ENCODE measurements at places on chromosomes 7 and 10.

- DNase-seq = no peak
Measured at GRCh38 chr7:21365866-21366624, 61.8 kb upstream of the SP4 start.

- DNase-seq = no peak
Measured at GRCh38 chr10:79203014-79203644, 134.4 kb downstream of the ZMIZ1 start.

DNA sequence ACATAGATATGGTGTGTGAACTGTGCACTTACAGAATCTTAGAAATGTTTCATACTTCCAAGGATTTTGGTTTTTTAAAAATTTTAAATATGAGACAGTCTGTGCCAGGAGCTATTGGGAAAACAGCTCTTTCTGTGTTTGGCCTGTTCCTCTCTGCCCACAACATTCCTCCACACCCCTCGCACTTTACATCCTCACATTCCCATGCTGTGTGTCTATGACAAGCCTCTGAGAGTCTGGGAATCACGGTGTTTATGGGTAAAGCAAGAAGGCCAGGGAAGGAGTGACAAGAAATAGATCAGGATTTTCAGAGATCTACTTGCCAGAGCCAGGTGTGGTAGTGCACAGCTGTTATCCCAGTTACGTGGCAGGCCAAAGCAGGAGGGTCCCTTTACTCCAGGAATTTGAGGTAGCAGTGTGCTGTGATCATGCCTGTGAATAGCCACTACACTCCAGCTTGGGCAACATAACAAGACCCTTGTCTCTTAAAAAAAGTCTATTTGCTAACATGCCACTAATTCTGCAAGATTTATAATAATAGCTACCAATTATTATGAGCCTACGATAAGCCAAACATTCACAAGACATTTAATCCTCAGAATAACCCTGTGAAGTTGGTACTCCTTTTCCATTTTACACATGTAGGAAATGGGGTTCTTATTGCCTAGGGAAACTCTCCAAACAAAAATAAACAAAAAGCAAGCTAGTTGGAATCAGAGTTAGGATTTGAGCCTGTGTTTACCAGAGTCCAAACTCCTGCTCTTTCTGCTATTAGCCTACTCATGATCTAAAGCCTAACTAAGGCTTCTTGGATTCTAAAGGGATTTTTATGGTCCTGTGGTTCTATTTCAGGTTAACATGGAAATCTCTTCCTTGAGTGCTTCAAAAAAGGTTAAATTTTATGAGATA lies 168.3 kb upstream of the SP8 start:
- DNase-seq = no peak

- no peak for DNase-seq
Measured at GRCh38 chr10:78547397-78547796, 513.7 kb downstream of the RPS24 start.

DNA sequence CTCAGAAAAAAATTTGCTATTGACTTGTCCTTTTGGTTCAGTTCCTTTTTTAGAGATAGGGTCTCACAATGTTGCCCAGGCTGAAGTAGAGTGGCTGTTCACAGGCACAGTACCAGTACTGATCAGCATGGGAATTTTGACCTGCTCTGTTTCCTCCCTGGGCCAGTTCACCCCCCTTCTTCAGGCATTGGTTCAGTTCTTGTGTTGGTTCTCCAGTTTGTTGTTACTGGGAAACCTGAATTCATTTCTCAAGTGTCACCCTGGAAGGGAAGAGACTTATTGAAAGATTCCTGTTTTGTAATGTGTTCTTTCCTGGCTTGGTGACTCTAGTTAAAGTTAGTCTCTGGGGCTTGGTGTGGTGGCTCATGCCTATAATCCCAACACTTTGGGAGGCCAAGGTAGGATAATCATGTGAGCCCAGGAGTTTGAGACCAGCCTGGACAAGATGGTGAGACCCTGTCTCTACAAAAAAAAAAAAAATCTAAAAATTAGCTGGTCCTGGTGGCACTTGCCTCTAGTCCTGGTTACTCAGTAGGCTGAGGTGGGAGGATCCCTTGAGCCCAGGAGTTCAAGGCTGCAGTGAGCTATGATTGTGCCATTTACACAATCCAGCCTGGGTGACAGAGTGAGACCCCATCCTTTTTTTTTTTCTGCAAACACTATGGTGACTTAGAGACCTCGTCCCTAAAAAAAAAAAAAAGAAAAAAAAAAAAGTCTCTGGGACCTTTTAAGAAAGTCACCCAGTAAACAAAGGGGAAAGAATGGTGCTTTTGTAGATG lies 52.7 kb downstream of the CNNM2 start:
- no peak for DNase-seq

DNA sequence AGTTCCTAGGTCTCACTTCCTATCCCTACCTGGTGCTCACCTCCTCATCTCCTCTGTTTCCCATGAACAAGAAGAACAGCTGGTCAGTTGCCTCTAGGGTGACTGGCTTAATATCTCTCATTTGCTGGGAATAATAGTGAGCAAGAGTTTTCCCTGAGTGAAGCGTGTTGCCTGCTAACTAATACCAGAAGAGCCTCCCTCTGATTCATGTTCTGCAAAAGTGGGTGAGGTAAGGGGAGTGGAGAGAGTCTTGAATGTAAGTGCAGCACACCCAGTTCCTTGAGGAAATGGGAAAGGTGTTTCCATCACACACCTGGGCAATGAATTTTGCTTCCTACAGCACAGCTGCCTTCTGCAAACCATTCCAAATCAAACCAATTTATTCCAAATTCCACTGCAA lies 29.6 kb downstream of the FZD1 start:
- DNase-seq = no peak

- DNase-seq = no peak
Measured at GRCh38 chr10:43683451-43684291, 35.0 kb upstream of the ZNF32 start.

- no peak for DNase-seq
Measured at GRCh38 chr7:47253650-47254080, 328.2 kb downstream of the TNS3 start.

Data from amniotic stem cell (primary cell).